ENCODE measurements at places on chromosomes 5 and 9. TPM values are rescaled to one million over a fixed set of nuclear protein-coding genes. Genes with fewer than 3 reads are reported as not detected.

JAK2 gene
- 1.6 TPM for polyA plus RNA-seq

TMEM174 gene
- polyA plus RNA-seq = not detected

CCL27 gene
- not detected for polyA plus RNA-seq

TGFBI gene
- polyA plus RNA-seq = 18.0 TPM

SHOC1 gene
- not detected for polyA plus RNA-seq

SLC25A48 gene
- polyA plus RNA-seq = not detected

FOXD4 gene
- 0.07 TPM for polyA plus RNA-seq

ACOT12 gene
- not detected for polyA plus RNA-seq

SPINK6 gene
- not detected for polyA plus RNA-seq

CRAT gene
- polyA plus RNA-seq = 65.2 TPM

TBC1D2 gene
- 6.0 TPM for polyA plus RNA-seq

RMRP gene
- polyA plus RNA-seq = 359 TPM

DNA sequence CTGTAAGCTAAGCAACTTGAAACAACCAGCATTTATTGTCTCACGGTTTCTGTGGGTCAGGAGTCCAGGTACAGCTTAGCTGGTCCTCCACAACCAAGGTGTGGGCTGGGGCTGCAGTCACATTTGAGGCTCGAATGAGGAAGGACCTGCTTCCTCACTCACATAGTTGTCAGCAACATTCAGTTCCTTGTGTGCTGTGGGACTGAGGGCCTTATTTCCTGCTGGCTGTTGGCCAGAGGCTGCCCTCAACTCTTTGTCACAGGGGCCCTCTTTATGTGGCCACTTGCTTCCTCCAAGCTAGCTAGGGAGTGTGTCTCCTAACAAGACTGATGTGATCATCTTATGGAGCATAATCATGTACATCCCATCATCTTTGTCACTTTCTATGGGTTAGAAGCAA lies 29.2 kb upstream of the SEMA4D start:
- DNase-seq = no peak

DNA sequence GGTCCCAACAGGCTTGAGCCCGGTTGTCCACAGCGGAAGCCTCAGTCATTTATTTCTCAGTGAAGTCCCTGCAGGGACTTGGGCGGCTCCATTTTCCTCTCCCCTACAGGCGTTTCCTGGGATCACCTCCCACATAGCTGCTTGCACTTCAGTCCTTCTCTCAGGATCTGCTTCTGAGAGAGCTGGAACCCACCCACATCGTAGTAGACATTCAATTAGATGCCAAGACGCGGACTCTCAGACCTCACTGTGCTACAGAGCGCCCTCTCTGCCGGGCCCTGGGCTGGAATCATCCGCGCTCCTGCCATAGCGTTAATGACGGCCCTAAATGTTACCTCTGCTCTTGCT lies 54.0 kb upstream of the ROR2 start:
- no peak for DNase-seq

GRCh38 chr5:120624021-120624563 lies 160.0 kb downstream of the PRR16 start:
- no peak for DNase-seq

GRCh38 chr5:882253-883183 lies 10.1 kb downstream of the BRD9 start:
- DNase-seq = no peak

- no peak for DNase-seq
These were observed 16.1 kb upstream of the CRB2 start for GRCh38 chr9:123339666-123340510.

- no peak for DNase-seq
These were observed 13.9 kb downstream of the IDNK start for GRCh38 chr9:83636813-83637212.

DNA sequence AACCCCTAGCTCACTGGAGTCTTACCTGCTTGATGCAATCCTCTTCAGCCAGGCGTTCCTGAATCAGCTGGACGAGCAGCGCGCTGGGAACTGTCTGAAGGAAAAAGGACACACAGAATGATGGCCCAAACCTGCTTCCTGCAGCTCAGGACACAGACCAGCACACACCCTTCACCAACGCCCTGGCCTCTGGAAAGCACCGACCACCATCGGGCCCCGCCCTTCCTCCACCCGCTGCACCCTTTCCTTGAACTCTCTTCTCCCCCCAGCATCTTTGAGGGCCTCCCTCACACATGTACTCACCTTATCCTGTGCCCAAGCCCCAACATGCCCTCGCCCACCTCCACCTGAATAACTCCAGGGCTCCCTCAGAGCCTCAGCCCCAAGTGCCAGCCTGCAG lies 23.3 kb downstream of the AK8 start:
- no peak for DNase-seq

- DNase-seq = peak; percentile 44
These were observed 58.0 kb downstream of the DAP start for GRCh38 chr5:10702911-10703491.

- peak; percentile 22 for DNase-seq
These were observed 35.3 kb downstream of the ERBIN start for GRCh38 chr5:65961633-65962032.

- DNase-seq = peak; percentile 63
These were observed 304.1 kb downstream of the MAT2B start for GRCh38 chr5:163809473-163809872.

- DNase-seq = no peak
These were observed 822 bp downstream of the RASEF start for GRCh38 chr9:83061990-83062650.

- peak; percentile 63 for DNase-seq
These were observed 43.4 kb upstream of the IL17B start for GRCh38 chr5:149422366-149423048.

- DNase-seq = no peak
These were observed 4.3 kb downstream of the ADAMTS16 start for GRCh38 chr5:5144441-5144840.

GRCh38 chr5:145846081-145846480 lies 10.9 kb upstream of the PRELID2 start:
- no peak for DNase-seq

DNA sequence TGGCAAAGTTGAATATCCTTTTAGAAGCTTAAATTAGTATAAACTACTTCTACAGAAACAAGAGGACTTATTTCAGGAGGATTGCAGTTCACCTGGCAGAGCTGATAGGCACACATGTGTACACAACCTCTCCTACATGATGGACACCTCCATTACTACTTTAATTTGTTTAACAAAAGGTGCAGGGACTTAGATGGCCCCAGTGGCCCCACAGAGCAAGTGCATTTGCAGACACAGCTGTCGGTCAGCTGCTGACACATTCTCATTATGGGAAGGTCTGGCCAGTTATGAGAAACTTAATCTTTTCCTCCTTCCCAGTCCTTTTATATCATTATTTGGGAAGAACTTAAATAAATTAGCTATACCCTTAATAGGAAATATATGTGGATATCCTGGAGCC lies 28.3 kb downstream of the TDRD7 start:
- no peak for DNase-seq

GRCh38 chr5:170756691-170757090 lies 26.8 kb upstream of the GABRP start:
- DNase-seq = no peak

DNA sequence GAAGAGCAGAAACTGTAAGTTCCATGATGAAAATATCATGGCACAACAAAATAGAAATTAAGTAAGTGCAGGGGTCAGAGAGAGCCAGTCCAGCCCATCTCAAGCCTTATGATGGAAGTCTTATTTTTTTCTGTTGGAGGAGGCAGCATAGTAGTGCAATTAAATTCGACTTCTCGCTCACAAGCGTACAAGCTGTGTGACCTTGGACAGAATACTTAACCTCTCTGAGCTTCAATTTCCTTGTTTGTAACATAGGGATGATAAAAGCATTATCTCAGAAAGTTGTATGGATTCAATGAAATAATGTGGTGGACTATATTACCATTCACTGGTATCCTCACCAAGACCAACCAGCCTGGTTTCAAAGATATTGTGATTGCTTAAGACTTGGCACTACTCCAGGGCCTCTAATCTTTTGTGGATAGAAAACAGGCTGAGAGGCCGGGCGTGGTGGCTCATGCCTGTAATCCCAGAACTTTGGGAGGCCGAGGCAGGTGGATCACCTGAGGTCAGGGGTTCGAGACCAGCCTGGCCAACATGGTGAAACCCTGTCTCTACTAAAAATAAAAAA lies 26.8 kb upstream of the MVB12B start:
- no peak for DNase-seq

- DNase-seq = no peak
These were observed 115.0 kb upstream of the ELAVL2 start for GRCh38 chr9:23941051-23941450.

GRCh38 chr5:13704396-13704795 lies 240.1 kb downstream of the DNAH5 start:
- DNase-seq = no peak

GRCh38 chr9:135978642-135979546 lies 17.7 kb upstream of the UBAC1 start:
- no peak for DNase-seq

- DNase-seq = no peak
These were observed 39.8 kb downstream of the FOXI1 start for GRCh38 chr5:170145462-170145861.

GRCh38 chr9:78595200-78595945 lies 298.4 kb downstream of the PSAT1 start:
- no peak for DNase-seq

DNA sequence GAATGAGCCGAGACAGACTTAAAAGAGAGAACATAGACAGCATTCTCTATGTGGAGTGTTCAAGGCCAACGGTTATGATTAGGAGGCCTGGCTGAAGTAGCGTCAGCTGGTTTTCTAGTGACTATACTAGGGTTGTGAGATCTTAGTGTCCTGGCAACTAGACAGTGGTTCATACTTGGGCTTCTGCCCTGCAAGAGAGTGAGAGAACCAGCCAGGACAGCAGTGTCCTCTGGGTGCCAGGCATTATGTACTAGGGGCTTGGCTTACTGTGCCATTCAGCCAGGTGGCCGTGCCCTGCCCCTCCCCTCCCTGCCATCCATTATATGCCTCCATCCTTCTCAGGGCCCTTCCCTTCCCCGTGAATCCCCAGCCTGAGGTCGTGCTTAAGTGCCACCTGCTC lies 56.8 kb downstream of the TRIO start:
- DNase-seq = no peak

GRCh38 chr9:133037775-133038515 lies 7.1 kb downstream of the GTF3C5 start:
- DNase-seq = no peak

GRCh38 chr9:130275156-130275555 lies 9.6 kb downstream of the HMCN2 start:
- DNase-seq = no peak

DNA sequence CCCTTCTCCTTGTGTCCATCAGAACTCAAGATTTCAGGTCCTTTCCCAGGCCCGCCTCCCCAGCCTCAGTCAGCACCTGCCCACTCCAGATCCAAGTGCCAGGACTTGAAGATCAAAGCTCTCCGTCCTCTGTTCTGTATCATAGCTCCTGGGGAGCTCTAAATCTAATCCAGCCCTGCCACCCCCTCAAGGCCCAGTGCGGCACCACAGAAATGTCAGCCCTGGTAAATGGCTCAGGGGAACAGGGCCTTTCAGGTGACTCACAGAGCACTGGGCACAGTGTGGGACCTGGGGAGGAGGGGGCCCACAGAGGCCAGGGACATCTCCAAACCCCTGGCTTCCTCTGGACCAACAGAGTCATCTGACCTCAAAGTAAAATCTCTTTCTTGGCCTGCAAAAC lies 6.0 kb downstream of the CSF2 start:
- DNase-seq = no peak

DNA sequence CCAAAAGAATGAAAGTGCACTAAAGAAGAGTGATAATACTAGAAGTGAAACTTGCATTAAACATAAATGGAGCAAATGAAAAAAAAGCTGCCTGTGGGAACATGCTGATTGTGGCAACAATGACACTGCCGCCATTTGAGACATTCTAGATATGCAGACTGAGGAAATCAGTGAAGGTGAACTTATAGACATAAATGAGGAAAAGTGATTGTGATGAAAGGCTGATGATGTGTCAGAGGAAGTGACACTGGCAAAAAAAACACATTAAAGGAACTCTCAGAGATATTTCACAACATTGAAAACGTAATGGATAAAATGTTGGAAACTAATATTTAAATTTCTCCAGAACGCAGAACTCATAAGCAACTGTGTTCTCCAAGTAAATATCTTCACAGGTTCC lies 1.2 kb downstream of the ERCC8 start:
- DNase-seq = peak; percentile 12

- DNase-seq = no peak
These were observed 259.2 kb downstream of the FBXL17 start for GRCh38 chr5:108122702-108123101.

GRCh38 chr9:92607088-92607487 lies 62.8 kb downstream of the IPPK start:
- DNase-seq = peak; percentile 70

Measured in endothelial cell of umbilical vein (primary cell).